ENCODE measurements at places on chromosomes 7 and 10.

GRCh38 chr10:86264481-86265231 is 101.9 kb downstream of the GRID1 start:
- DNase-seq, result peak; percentile 49

- DNase-seq, result no peak
These were observed 17.7 kb upstream of the ZNRF2 start for GRCh38 chr7:30266686-30267085.

GRCh38 chr10:7243139-7243538 is 167.7 kb downstream of the SFMBT2 start:
- DNase-seq, result no peak

- no peak for DNase-seq
These were observed 90.2 kb upstream of the AGK start for GRCh38 chr7:141460781-141461715.

DNA sequence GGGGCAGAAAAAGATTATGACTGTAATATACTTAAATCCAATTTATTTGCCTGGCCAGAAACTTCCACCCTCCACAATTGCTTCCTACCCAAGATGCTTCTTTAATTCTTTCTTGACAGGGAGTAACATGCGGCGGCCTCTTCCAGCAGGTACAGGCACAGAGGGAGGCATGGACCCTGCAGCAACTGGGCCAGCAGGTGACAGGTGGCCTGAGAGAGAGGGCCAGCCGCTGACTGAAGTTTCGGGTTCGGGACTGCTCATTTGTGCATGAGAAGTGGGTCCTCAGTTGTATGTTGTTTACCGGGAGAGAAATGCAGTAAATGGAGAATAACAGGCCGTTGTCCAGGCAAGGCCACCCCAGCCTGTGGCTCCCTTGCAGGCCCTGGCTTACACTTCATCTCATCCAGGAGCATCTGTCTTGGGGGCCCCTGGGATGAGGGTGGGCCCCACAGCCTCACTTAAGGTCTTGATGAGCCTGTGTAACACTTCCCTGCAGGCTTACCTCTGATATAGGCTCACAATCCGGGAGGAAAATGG is 72.5 kb downstream of the C10orf143 start:
- DNase-seq, result no peak

DNA sequence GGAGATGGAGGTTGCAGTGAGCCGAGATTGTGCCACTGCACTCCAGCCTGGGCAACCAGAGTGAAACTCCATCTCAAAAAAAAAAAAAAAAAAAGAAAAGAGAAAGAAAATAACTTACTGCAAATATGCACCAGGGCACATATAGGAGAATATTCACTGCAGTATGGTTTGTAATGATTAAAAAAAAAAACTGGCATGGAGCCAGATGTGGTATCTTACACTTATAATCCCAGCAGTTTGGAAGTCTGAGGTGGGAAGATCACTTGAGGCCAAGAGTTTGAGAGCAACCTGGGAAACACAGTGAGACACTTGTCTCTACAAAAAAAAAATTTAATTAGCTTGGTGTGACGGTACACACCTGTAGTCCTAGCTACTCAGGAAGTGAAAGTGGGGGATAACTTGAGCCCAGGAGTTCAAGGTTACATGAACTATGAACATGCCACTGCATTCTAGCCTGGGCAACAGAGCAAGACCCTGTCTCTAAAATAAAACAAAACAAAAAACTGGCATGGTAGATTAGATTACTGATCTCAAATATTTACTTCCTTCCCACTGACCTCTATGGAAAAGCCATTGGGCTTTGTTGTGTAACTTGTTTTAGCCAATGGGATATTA is 85.6 kb downstream of the MICU1 start:
- no peak for DNase-seq

GRCh38 chr10:50909334-50910014 is 24.0 kb upstream of the A1CF start:
- no peak for DNase-seq

DNA sequence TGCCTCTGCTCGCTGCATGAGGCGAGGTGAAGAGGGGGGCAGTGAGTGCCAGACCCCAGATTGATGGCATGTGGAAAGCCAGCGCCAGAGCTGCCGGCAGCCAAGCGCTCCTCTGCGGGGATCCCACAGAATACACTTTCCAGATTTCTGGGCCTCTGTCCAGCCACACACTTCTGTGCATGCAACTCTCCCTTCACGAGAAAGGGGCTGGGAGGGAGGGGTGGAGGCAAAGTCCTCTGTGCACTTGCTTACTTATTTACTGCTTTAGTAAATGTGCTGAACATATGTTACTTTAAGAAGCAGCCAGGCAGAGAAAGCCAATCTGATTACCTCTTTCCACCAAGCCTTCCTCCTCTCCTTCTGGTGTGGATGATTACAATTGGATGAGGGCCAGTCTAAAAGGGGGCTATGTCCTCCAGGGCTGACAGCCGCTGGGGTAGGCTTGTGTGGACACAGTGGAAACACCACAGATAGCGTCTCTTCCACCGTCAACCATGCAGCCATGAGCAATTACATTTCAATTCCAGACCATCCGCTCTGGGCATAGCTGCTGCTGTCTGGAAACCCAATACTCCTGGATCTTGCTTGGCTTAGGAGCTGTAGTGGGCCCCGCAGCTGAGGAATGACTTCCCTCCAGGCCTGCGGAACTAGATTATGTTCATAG is 322.8 kb upstream of the ANKRD30A start:
- DNase-seq, result no peak

GRCh38 chr10:97597778-97598177 is 8.3 kb downstream of the C10orf62 start:
- DNase-seq, result no peak

GRCh38 chr10:123766761-123767160 is 100.6 kb downstream of the GPR26 start:
- DNase-seq, result no peak

DNA sequence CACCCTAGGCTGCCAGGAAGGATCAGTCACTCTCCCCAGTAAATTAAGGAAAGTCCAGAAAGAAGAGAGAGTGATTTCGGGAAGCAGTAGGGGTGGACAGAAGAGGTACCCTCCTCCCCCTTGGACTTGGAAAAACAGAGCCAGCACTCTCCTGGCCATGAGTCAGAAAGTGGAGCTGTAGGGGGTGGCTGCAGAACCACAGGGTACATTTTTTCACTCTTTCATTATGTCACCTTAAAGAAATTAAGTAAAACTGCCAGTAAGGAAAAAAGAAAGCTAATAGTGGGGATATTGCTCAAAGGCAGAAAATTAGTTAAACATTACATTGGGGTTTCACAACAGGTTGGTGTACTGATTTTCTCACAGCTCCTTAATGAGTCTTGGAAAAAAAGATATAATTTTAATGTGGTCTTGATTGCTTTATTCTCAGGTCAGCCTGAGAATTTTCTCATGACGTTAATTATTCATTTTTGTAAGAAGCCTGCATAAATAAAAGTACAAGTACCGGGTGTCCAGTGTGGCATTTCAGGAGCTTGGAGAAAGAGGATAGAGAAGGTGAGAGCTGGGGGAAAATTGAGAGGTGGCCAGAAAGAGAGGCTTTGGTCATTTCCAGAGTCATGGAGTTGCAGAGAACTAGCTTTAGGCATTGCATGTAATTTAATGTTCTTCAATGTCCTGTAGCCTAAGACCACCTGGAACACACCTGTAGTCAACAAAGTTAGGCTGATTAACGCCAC is 23.2 kb upstream of the AOAH start:
- no peak for DNase-seq
